ENCODE measurements at places on chromosomes 3 and 15.

- no peak for DNase-seq
These were observed 160.9 kb upstream of the STAC start for GRCh38 chr3:36219398-36219797.

GRCh38 chr3:17357035-17357710 is 385.3 kb downstream of the TBC1D5 start:
- DNase-seq = no peak

DNA sequence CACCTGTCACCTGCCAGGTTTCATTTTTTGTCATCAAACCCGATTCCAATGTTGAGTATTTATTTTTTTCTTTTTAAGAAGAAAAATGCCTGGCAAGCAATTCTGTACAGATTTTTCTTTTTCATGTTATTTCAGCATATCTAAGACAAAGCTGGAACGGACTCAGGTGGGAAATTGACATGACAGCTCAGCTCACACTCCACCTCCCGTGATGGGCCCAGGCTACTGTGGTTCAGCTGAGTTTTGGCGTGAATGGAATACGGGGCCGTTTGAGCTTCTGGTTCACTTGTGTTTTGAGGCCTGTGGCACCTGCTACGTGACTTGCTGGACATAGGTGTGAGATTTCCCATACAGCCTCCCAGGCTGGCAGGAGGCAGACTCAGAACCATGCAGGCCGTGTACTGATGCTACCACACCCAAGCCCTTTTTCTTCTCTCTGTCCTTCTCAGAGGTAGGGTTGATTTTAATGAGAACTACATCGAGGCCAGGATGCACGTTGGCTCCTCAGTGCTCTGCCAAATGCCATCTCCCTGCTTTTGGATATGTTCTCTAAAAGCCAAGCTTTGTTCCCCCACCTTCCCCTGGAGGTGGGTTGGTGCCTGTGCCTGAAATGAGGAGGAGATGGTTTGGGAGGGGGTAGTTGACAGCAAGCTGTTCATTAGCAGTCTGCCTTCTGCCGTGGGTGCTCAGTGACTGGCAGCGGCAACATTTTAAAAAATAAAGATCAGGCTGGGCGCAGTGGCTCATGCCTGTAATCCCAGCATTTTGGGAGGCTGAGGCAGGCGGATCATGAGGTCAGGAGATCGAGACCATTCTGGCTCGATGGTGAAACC is 48.7 kb downstream of the TRAK1 start:
- DNase-seq = no peak

DNA sequence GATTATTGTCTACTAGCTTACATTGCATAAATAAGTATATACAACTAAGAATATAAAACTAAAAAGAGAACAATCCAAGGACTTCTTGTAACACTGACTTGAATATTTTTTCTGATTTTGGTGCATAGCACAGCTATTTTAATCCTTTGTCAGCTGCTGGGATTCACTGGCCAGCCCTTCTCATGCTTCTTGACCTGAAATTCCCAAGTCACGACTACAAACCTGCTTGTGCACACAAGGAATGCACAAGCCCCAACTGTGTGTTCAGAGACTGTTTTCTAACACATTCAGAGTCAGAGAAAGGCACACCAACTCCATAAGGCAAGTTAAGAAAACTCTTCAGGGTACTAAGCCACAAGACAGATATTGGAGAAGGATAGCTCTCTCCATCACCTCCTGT is 80.9 kb downstream of the TNIK start:
- DNase-seq = no peak

DNA sequence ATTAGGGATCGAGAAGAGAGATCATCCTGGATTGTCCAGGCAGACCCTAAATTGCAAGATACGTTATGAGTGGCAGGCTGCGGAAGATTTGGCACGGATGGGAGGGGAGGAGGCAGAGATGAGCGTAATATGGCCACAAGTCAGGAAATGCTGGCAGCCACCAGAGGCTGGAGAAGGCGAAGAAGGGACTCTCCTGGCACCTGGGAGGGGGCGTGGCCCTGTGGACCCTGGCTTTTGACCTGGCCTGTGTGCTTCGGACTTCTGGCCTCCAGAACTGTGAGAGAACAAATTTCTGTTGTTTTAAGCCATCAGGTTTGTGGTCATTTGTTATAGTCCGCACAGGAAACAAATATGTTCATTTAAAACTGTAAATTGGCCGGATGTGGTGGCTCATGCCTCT is 31.9 kb upstream of the IGF1R start:
- no peak for DNase-seq
